Fibroblast of upper back skin (primary cell): ENCODE measurements at places on chromosomes 1 and 21.

GRCh38 chr1:10429868-10430215 lies 391 bp upstream of the CENPS start:
- DNase-seq = no peak

- DNase-seq = peak; percentile 28
Measured at GRCh38 chr1:192810253-192810880, 1.5 kb downstream of the RGS2 start.

- DNase-seq = no peak
Measured at GRCh38 chr1:209497729-209498128, 85.8 kb upstream of the CAMK1G start.

- no peak for DNase-seq
Measured at GRCh38 chr21:34925597-34925996, 123.5 kb downstream of the RUNX1 start.

GRCh38 chr1:25668931-25669573 lies 52.5 kb downstream of the MAN1C1 start:
- no peak for DNase-seq

- no peak for DNase-seq
Measured at GRCh38 chr21:39007532-39007931, 175.7 kb downstream of the PSMG1 start.

DNA sequence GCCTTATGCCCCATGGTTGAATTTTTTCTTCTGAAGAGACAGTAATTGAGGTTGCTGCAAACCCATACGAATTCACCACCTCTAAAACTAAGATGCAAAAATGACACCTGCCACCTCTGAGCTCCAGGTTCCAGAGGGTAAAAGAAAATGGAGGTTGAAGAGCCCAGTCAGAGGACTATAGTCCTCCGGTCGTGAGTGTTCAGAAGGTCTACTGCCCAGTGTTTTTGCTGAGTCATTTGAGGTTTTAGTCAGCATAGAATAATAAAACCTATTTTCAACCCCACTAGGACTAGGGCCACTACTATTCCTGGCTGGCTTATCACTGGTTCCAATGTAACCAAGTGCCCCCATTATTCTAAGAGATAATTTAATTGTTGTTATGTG lies 12.9 kb upstream of the SLAMF7 start:
- no peak for DNase-seq

- DNase-seq = no peak
Measured at GRCh38 chr1:15026117-15026489, 127.4 kb upstream of the TMEM51 start.

GRCh38 chr1:97352936-97353382 lies 567.9 kb downstream of the DPYD start:
- no peak for DNase-seq

DNA sequence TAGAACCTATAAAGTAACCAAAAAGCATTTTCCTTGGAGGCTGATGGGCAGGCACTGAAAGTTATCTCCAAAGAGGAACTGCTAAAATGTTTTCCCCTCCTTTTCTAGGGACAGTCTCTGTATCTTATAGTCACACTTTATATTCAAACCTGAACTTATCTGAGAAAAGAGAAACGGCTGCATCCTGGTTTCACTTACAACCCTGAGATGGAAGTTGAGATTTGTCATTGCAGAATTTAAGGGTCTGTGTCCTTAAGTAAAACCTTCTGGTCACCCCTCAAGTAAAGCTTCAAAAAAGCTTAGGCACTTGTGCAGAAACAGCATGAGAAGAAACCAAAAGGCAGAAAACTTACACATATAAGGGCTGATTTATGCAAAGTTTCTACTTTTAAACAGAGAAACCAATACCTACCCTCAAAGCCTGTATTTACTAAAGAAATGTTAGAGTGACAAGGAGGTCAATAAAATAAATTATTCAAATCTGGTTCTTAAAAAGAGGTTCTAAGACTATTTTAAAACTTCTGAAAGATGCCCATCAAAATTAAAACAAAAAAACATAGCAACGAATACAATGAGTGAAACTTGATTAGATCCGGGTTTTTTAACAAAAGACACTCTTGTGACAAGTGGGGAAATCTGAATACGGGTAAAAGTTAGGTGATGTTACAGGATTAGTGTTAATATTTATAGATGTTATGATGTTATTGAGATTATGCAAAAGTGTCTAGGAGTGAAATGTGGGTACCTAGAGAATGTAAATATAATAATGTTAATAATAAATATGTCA lies 9.9 kb downstream of the CD58 start:
- DNase-seq = no peak

DNA sequence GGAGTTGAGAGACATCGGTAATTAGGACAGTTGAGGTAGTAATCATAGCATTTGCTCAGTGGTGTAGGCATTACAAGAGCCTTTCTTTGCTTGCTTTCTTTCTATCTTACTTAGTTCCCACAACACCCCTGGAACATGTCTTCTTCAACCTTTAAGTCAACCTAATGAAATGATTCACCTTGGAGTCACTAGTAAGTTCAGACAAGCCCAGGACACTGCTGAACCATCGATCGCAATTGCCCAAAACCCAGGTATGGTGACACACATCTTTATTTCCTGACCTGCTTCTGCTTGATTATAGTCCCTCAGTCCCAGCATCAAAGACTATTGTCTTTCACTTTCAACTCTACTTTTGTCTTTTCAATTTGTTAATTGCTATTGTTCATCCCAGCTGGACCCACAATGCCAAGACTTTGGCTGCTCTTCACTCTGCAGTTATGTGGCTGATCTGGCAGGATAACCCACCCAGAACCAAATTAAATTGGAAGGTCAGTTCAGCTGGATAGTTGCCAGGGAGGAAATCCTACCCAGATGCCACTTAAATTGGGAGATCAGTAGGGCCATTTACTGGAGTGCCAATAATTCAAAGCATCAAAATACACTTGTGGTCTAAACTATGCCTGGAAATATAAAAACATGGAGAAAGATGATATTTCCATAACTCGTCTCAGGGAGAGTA lies 272.9 kb downstream of the RWDD3 start:
- DNase-seq = no peak

- DNase-seq = no peak
Measured at GRCh38 chr1:56938646-56939045, 27.2 kb downstream of the C8B start.

GRCh38 chr1:211581526-211581925 lies 2.6 kb upstream of the SLC30A1 start:
- DNase-seq = peak; percentile 67
